GM23338 (cell line): ENCODE measurements at places on chromosomes 6 and 20.

- DNase-seq, result no peak
These were observed 5.5 kb downstream of the ERGIC3 start for GRCh38 chr20:35547329-35547728.

GRCh38 chr6:1872649-1873131, 263.0 kb downstream of the FOXC1 start:
- peak; percentile 65 for DNase-seq

- peak; percentile 69 for DNase-seq
These were observed 29.9 kb downstream of the FBXO5 start for GRCh38 chr6:152952866-152953509.

GRCh38 chr6:144351379-144352127, 66.4 kb downstream of the UTRN start:
- DNase-seq, result no peak

GRCh38 chr20:31565699-31566318, 39.3 kb upstream of the ID1 start:
- DNase-seq, result no peak

DNA sequence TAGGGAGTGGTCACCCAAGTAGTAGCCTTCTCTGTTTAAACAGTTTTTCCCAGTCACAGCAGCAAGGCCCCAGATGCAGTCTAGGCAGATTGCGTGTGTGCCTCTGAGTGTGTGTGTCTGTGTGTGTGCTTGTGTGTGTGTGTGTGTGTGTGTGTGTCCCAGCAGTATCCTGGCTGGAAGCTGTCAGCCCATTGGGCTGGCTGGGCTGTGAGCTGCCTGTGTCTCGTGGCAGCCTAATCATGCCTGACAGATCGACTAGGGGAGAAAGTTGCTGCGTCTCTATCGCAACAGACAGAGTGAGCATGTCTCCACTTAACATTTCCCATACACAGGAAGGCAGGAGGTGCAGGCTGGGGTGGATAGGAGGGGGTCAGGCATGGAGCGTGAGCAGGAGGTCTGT, 42.9 kb upstream of the LRFN2 start:
- no peak for DNase-seq

DNA sequence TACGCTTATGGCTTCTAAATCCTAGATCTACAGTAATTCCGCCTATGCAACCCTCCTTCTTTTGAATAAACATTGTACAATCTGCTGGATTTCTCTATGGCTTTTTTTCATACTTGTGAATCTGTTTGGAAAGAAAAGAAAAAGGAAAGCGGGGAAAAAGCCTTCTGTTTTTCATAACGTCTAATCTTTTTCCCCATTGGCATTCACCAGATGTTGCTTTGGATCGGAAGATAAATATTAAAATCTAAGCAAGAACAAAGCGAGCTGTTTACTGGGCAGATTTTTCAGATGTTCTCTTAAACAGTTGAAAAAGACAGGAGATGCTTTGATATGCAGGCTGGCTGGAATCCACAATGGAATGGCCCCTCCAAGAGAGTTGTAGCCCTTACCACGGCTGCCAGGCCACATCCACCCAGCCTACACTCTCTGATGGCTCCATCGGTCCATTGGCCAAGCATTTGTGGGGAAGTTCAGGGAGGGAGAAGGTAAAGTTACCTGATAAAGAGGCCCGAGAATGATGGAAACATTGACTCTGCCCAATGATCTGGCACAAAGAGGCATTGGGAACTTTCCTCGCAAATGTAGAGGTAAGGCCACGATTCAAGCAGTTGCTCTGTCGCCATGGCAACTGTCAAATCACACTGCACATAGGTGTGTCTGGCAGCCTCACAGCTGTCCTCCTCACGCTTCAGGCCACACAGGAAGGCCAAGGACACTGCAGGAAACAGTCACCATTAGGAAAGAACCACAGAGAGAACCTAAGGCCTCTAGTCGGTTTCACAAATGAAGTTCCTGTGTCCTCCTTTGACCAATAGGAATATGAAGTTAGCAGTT, 70.3 kb downstream of the PKHD1 start:
- peak; percentile 69 for DNase-seq

GRCh38 chr6:161511447-161512095, 237.7 kb upstream of the AGPAT4 start:
- DNase-seq, result no peak

- no peak for DNase-seq
These were observed 116.7 kb upstream of the MAN1A1 start for GRCh38 chr6:119466226-119466625.

GRCh38 chr6:168277274-168277669, 42.3 kb downstream of the DACT2 start:
- no peak for DNase-seq

DNA sequence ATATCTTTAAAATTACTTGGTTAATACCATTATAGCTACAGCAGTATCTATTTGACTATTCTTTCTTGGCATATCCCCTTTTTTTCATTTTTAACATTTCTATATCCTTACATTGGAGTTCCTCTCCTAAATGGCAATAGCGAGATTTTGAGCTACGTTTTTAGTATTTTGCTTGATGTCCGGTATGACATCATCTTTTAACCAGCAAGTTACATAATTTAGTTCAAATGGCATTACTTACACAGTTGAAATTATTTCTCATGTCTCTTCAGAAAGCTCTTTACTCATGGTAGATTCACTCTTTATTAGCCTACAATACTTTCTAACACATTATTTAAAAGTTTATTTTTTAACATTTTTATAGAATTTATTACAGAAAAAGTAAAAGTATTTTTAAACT, 701.7 kb upstream of the EPHA7 start:
- no peak for DNase-seq

- peak; percentile 83 for DNase-seq
These were observed 52.6 kb upstream of the MAFB start for GRCh38 chr20:40741507-40742106.

DNA sequence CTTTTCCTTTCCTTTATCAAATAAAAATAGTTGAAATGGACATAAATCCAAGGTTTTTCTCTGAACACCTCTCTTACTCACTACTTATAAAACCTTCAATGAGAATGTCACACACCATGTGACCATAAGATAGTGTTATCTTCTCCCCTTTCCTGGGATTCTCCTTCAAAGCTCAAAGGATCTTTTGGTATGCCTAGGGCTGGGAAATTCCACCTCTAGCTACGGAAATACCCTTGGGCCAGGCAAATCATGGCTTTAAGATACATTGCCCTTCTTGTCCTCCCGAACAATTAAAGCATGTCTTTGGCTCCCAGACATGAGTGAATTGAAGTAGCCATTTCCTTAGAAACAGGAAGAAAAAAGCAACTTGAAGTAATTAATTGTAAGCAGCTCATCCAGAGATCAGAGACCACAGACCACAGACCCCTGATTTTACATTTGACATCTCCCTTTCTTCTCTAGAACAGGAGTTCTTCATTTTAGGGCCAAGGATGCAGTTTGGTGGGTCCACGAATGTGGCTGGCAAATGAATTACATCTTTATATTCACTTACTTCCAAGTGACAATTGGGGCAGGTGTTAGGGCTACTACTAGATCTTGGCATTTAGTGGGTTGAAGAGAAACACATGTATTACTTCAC, 4.1 kb downstream of the PLCB4 start:
- peak; percentile 57 for DNase-seq

- DNase-seq, result no peak
These were observed 83.5 kb upstream of the CCN6 start for GRCh38 chr6:111970426-111970825.

DNA sequence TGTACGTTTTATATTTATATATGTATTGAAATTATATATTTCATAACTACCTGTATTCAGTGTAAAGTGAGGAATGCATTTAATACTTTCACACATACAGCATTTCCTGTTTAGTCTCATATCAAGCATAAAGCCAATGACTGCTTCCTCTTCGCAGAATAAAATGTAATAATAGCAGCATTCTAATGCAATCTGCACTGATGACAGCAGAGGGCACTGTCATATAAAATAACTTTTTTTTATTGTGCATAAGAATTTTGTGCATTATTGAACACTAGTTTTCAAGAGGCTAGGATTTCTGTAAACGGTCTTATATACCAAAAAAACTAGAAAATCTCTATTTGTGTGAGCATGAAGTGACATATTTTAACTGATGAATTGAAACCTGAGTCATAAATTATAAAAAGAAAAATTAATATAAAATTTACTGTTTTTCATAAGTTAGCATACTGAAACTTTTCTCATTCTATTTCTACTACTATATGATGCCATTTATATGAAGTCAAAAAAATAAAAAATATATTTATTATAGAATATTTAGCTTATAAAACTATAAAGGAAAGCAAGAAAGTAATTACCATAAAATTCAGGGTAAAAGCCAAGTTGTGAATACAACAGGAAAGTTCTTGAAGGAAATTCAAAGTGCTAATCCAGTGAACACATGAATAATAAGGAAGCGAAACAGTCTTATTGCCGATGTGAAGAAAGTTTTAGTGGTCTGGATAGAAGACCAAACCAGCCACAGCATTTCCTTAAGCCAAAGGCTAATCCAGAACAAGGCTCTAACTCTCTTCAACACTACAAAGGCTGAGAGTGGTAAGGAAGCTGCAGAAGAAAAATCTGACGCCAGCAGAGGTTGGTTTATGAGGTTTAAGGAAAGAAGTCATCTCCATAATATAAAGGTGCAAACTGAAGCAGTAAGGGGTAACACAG, 36.3 kb downstream of the RNF146 start:
- peak; percentile 49 for DNase-seq

DNA sequence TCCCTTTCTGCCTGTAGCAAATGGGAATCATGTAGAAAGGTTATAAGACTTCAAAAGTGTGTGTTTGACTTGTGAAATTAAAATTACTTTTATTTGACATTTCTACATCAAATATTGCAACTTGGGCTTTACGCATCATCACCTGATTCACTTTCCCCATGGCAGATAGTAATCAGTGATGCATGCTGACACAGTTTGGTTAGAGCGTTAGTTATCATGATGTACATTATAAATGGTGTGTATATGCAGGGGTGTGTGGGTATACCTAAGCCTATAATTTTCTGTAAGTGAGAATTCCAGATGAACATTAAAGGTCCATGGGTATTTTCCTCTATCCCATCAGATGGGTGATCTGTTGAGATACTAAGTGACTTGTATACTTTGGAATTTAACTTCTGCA, 141.5 kb downstream of the KLHL32 start:
- no peak for DNase-seq

DNA sequence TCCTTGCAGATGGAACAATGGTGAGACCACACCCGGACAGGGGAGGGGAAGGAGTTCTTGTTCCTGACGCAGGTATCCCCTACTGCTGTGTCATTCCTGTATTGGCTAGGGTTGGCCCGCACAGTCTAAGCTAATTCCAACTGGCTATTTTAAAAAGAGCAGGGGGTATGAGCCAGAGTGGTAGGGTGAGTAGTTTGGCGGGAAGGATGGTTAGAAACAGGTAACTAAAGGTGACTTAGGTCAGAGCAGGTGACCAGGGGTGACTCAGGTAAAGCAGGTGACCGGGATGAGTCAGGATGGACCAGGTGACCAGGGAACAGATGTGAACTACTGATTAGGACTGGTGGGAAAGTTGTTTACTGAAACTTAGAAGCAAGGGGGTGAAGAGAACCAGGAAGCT, 58.0 kb downstream of the ZNF292 start:
- DNase-seq, result no peak

GRCh38 chr6:49151461-49151860, 311.6 kb downstream of the MMUT start:
- no peak for DNase-seq

GRCh38 chr6:53752856-53753255, 41.9 kb upstream of the LRRC1 start:
- DNase-seq, result no peak

- DNase-seq, result no peak
These were observed 224.9 kb upstream of the SMLR1 start for GRCh38 chr6:130602151-130602770.
